Vagina (tissue), 2 donors: ENCODE measurements at places on chromosomes 13 and 19.

DNA sequence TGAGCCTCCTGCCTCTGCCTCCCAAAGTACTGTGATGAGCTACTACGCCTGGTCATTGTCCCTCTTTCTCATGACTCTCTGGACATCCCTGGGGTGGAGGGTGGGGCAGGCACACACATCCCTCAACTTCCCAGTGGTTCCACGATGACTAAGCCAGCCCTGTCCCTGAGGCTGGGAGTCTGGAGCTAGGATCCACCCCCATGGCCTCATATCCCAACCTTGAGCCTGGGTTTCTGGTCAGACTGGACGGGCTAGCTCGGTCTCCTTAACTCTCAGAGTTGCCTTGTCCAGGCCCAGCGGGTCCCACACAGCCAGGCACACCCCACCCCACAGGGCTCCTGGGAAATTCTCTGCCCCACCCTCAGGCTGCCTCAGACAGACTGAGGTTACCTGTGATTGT, 19.6 kb downstream of the IER2 start:
- no peak for DNase-seq

DNA sequence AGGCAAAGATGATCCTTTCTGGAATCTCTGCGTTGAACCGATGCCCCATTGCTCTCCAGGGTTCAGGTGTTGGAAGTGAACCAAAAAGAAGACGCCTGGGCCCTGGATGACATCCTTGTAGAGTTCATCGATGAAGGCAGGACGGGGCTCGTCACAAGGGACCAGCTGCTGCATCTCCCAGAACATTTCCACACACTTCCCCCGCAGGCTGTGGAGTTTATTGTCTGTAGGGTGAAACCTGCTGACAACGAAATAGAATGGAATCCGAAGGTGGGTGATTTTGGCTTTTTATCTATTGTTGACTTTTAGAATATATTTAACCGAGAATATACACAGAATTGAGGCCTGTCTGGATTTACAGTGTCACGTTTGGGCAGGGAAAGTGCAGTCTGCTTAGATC, 58.4 kb downstream of the SLC7A9 start:
- no peak for DNase-seq

- DNase-seq, result no peak
Measured at GRCh38 chr13:87878706-87879105, 207.5 kb downstream of the SLITRK5 start.

- DNase-seq, result no peak
Measured at GRCh38 chr19:55549500-55550320, 4.4 kb upstream of the SBK3 start.

GRCh38 chr19:43638995-43639518, 593 bp downstream of the CADM4 start:
- DNase-seq, result no peak

DNA sequence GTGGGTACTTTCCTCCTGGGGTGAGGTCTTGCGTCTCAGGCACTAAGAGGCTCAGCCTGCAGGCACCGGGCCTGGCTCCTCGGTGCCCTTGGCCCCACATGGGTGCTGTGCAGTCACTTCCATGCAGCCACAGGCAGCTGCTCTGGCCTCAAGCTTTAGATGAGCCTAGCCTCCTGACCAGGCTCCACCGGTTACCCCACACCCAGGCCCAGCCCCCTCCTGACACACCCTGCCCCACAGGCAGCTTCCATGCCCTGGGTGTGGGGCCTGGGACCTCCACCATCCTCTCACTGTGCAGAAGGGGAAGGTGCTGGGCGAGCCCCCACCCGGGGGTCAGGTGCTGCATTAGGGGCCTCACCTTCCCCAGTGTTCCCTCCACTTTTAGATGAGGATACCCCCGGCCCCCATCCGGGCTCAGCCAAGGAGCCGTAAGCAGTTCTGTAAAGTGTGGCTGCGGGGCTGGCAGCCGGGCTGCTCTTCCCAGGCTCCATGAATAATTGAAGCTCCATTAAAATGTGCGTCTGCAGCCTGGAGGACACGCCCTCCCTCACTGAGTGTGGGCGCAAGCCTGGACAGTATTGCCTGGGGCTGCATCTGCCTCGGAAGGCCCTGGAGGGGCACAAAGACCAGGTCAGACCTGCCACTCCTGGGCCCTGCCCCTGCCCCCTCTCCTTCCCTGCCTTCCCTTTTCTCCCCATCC, 72.5 kb upstream of the KCTD15 start:
- DNase-seq, result no peak

DNA sequence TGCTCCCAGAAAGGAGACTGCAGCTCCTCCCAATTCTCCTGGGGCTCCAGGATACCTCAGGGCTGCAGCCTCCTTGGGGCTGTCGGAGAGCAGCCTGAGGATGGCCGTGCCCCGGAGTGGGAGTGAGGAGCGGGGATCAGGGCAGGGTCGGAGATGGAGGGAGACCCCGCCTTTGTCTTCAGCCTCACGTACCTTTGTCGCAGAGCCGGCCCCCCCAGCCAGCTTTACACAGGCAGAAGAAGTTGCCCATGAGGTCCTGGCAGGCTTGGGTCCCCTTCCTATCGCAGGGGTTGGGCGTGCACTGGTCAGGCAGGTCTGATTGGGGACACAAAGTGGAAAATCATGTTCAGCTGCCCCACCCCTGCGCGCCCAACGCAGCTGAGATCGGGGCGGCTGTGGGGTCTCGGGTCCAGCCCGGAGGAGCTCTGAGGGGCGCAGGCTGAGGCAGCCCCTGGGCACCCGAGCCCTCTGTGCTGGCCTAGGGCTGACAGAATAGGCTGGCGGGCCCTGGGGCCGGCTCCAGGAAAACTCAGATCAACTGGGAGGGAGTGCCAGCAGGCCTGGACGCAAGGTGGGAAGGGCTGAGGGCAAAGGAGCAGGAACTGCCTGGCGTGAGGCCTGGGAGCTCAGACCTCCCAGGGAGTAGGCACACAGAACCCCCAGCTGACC, 24.2 kb downstream of the GAS6 start:
- DNase-seq, result no peak

GRCh38 chr13:50509771-50510441, 333.6 kb downstream of the DLEU7 start:
- no peak for DNase-seq

DNA sequence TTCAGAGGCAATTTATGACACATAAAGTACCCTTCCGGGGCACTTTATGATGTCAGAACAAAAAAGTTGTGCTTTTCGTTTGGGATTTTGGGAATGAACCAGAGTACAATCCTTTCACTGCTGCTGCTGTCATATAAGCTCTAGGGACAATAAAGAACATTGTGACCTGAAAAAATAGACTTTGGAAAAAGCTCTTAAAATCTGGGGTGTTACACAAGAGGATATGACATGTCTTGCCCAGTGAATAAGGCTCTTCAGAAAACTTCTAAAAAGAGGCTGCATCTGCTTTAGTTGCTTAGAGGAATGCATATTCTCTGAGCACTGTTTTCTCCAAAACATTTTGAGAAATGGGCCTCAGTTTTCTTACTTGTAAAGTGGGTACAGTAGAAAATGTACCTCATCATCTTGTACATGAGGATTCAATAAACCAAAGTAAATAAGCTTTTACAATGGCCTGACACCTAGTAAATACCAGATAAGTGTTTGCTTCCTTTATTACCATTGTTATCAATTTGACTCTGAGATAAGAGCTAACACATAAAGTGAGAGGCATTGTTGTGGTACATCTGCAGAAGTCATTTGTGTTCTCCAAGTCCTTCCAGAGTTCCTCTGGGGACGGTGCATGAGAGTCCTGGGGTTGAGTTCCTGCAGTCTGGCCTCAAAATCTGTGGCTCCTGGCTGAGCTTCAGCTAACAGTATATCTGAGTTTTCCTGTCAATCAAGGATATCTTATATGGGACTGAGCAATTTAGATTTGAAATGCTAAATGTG, 67.4 kb upstream of the EDNRB start:
- DNase-seq, result no peak

- no peak for DNase-seq
Measured at GRCh38 chr19:1074544-1075283, 7.7 kb downstream of the ARHGAP45 start.

DNA sequence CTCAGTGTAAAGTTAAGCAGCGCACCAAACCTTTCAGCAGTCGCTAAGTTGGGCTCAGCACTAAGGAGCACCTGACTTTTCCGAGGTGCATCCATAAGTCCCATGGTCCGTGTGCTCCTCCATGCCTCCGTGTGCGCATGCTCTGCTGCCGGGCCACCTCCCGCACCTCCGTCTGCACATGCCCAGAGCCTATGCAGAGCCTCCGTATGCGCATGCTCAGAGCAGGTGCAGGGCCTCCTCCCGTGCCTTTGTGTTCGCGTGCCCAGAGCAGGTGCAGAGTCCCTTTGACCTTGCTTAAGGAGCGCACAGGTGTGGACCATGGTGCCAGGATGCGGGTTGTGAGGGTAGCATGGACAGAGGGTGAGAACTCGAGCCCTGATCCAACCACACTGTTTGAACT, 46.0 kb downstream of the ATP11A start:
- no peak for DNase-seq

- no peak for DNase-seq
Measured at GRCh38 chr13:42266473-42266872, 5.5 kb upstream of the AKAP11 start.

DNA sequence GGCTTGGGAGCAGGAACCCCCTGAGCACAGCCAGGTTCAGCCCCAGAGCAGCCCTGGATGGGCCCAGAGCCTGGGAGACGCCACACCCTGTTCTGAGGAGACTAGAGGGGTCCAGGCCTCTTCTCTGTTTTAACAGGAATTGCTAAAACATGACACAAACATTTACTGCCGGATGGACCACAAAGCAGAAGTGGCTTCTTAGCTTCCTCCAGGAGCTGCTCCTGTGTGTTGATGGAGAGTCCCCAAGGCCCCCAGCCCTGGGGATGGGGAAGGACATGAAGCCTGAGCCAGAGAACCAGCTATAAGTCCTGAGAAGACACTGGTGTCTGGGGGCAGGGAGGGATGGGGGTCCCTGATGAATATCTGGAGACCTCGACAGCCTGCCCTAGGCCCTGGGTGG, 14.6 kb downstream of the CEACAM3 start:
- DNase-seq, result no peak

DNA sequence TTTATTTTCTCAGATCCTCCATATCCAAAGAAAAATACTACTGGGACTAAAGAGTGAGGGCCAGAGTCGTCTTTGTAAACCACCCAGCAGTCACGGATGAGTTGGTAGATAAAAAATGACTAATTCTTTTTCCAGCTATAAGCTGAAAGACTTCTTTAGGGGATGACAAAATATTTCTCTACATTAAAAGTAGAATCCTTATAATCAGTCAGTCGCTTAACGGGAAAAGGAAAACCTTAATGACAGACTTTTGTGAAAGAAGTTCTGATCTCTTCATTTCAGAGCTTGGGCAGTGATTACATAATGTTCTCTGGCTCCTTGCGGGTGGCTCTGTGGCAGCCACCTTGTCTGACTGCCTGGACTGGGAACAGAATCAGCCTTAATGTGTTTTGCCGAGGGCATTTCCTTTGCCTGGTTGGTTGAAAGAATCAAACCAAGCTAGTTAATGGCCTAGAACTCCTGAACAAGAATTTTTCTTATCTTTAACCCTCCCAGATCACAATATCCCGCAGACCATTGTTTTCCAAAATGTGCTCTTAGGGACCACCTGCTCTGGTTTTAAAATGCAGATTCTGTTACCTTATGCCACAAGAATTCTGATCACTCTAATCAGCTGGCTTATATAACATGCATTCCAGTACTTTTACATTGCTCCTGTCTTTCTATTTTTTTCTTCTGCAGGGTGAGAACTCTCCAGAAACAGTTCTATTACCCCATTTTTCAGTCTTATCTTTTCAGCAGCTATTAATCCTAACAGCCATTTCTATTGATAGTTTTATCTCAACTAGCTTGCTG, 2.5 kb downstream of the ITM2B start:
- no peak for DNase-seq

DNA sequence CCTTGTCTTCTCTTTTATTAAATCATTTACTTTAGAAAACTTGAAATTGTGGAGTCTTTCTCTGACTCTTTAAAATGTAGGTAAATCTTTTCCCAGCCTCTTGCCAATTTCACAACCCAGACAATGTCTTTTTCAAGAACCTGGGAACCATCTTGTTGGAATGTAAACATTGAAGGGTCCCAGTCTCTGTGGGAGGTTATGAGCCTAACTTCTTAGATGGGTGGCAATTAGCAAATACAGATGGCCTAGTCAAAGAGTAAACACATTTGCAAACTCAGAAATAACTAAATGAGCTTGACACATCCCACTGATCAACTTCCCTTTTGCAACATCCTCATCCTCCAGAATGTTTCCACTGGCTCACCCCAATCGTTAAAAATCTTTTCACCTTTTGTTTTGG, 721.0 kb downstream of the PCDH9 start:
- DNase-seq, result no peak

DNA sequence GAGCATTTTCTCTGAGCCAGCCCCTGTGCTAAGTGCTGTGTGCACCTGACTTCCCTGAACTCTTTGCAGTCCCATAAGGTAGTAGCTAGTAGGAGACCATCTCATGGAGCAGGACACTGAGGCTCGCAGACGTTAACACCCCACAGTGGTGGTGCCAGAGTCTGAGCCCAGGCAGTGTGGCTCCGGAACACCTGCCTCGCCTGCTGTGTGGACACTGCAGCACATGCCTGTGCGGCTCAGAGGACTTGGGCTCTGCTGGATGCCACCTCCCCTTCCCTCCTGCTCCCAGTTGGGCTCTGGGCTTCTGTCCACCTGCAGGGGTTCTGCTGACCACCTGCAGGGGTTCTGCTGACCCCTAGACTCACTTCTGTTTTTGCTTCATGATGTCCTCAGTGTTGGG, 27.0 kb upstream of the SIGLEC11 start:
- no peak for DNase-seq

- no peak for DNase-seq
Measured at GRCh38 chr19:16062789-16063188, 13.5 kb upstream of the TPM4 start.

- DNase-seq, result no peak
Measured at GRCh38 chr19:29896802-29897201, 45.2 kb upstream of the URI1 start.

- DNase-seq, result no peak
Measured at GRCh38 chr19:3368848-3369336, 2.5 kb downstream of the NFIC start.
